Cardiac fibroblast (primary cell): ENCODE measurements at places on chromosomes 4 and X.

DNA sequence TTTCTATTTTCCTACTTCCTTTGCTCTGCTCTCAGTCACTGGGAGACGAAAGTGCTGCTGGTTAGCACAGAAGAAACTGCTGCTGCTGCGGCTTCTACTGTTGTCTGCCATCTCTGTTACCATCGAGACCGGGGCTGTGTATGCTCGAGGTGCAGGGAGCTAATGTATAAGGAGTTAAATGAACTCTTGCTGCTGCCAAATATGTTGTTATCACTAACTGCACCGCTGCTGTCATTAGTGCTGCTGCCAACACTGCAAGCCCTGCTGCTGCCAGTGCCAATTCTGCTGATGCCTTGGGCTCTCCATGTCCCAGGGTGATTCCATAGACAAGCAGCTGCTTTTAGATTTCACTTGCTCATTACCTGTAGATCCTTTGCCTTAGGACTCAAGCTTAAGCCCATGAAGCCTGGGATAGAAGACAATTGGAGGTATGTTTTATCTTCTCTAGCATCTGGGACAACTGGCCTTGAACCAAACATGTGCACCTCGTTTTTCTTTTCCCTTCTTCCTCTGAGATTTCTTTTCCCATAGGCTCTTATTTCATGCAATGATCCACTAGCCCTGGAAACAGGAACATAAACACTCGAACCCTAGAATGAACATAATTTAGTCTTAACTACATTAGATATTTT, 107.8 kb downstream of the CCSER1 start:
- no peak for DNase-seq

DNA sequence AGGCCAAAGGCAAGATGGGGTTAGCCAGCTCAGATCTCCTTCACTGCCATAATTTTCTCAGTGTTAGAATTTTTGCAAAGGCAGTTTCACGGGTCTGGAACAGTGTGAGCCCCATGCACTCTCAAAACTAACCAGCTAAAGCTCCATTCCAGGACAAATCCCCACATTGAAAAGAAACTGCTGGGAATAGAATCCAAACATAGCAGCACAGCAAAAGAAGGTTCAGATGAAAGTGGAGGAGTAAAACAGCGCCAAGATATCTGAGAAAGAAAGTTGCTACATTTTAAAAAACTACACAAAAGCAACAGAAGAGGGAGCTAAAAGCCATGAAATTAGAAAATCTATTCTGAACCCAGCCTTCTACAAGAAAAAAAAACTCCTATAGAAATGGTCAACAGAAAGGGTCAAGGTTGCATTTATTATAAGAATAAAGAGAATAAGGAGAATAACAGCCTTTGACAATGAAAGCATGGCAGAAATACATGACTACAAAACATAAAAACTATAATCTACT, 39.6 kb upstream of the SLC7A3 start:
- peak; percentile 31 for DNase-seq

- DNase-seq, result no peak
Observed at GRCh38 chr4:3660928-3661515, 105.2 kb upstream of the ADRA2C start.

DNA sequence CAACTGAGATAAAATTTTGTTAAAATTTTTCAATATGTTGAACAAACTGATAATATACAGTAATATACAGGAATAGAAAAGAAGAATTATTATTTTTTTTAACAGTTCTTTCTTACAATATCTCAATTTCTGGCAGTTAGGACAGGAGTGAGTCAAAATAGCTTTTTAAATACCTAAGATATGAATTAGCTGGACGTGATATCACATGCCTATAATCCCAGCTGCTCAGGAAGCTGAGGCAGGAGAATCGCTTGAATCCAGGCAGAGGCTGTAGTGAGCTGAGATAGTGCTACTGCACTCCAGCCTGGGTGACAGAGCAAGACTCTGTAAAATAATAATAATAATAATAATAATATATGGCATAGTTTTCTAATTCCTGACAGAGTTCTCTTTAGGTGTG, 1039.3 kb downstream of the STPG2 start:
- DNase-seq, result peak; percentile 1

- no peak for DNase-seq
Observed at GRCh38 chr4:48930654-48931053, 24.1 kb upstream of the OCIAD2 start.

- DNase-seq, result peak; percentile 74
Observed at GRCh38 chr4:122758033-122758432, 25.5 kb downstream of the BBS12 start.

DNA sequence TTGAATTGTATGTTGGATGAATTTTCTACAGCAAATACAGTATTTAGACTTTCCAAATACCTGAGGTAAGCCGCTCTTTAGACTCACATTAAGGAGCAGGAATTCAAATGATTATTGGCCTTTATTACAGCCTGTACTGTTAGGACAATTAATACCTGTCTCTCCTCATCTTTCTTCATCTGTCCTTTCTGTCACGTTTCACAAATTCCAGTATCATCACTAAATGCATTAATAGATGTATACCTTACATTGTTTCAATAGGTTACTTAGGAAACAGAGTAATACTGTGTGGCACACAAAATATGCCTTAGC, 1.2 kb downstream of the FAM241A start:
- no peak for DNase-seq

DNA sequence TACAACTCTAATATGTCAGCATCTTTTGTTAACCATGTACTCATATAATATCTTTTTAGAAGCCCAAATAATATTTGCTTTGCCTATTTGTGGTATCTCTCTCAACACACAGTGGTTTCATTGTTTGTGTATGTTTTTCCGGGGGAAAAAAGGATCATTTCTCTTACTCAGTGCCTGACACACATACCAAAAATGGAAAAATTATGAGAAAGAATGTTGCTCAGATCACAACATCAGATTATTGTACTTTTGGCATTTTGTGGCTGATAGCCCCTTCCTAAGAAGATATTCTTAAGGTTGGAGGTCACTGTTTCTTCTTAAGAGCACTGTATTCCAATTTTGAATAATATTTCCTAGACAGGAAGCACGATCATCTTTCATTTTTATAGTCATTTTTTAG, 93.6 kb downstream of the PDLIM5 start:
- peak; percentile 61 for DNase-seq

DNA sequence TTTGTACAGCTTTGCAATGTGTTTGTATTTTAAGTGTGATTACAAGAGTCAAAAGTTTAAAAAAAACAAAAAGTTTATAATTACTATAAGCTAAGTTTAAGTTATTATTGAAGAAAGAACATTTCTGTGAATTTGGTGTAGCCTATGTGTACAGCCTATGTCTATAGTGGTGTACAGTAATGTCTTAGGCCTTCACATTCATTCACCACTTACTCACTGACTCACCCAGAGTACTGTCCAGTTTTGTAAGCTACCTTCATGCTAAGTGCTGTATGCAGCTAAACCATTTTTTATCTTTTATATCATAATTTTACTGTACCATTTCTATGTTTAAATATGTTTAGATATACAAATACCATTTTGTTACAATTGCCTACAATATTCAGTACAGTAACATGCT, 182.3 kb downstream of the RPA4 start:
- DNase-seq, result no peak

DNA sequence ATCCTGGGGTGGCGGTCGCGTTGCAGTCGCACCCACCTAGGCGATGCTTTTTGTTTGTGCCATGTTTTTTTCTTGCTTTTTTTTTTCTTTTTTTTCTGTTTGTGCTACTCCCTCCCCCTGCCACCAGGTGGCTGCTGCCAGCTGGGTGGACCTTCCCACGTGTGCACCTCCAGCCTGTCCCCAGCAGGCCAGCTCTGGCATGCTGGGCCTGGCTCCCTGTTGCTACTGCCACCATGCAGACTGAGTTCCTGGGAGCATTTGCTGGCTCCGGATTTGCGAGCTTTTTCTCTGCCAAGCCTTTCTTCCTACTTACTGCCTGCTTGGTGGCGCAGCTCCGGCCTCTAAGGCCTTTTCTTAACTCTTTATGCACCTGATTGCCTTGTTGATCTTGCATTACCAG, 161.2 kb upstream of the WDFY3 start:
- DNase-seq, result peak; percentile 38

GRCh38 chrX:99301990-99302389, 1108.1 kb downstream of the PCDH19 start:
- DNase-seq, result peak; percentile 0

DNA sequence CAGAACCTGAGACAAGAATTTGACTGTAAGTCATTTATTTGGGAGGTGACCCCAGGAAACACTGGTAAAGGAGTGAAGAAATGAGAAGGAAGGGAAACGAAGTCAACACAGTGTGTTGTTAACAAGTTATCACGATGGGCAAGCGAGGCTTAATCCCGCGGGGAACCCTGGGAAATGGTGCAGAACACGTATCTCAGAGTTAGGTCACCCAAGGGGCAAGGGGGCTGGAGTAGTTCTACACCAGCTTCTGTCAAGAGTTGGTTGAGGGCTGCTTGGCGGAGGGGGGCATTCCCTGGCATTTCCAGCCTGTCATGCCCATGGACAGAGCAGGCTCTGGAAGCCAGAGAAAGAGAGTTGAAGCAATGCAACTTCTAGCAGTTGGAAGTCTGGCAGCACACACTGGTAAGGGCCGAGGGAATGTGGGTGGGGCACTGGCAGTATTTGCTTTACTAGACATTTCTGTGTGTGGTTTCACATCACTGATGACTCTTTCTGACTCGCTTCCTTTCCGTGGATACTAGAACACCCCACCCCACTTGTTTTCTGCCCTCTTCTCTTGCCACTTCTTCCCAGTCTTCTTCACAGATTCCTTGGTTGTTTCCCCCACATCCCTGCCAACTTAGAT, 52.2 kb upstream of the ADGRG2 start:
- peak; percentile 55 for DNase-seq

- DNase-seq, result no peak
Observed at GRCh38 chrX:132957211-132958090, 978 bp downstream of the HS6ST2 start.

DNA sequence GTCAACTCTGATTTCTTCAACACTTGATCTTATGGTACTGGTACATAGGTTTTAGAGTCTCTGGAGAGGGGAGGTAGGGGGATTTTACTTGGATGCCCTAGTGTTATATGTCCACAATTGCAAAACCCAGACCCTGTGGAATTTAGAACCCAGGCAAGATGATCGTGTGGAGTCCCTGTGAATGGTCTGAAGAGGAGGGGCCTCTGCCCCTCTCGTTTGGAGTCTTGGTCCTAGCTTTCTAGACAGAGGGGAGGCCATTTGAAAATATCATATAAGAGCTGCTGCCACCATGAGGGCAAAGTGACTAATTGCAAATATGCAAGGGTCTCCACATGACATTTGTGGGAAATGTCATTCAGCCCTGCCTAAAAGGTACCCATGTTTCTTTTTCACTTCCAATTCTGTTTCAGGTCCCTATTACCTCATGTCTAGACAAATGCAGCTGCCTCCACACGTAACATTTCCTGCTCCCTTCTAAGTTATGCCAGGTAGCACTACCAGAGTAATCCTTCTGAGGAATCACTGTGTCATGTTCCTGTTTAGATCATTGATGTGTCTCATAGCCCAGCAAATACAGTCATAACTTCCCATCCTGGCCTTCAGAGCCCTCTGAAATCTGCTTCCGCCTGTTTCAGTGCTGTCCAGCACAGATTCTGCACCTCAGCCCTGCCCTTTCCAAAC, 126.8 kb downstream of the KLHL8 start:
- DNase-seq, result peak; percentile 79

DNA sequence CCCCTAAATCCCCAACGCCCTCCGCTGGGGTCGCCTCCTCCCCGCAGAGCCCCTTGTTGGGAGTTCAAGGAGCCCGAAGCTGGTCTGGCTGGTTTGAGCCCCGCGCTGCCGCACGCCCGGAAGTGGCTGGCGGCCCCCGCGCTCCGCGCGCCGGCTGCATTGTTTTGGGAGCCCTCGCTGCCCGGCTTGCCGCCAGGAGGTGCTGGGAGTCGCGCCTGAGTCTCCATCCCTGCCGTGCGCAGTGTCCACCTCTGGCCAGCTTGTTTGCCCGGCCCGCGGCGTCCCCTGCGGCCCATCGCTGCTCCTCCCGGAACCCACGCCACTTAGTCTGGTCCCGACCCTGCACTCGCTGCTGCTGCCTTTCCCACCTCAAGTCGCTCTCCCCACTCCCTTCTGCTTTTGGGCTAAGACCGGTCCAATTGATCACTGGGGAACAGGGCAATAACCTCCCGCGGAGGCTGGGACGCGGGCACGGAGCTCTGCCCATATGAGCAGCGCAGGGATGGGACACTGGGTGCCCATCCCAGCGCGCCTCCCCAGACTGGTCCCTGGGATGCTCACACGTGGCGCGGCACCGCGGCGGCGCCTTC, 2.2 kb upstream of the SFRP2 start:
- no peak for DNase-seq

GRCh38 chr4:1979477-1980196, 29.1 kb downstream of the NELFA start:
- DNase-seq, result no peak

DNA sequence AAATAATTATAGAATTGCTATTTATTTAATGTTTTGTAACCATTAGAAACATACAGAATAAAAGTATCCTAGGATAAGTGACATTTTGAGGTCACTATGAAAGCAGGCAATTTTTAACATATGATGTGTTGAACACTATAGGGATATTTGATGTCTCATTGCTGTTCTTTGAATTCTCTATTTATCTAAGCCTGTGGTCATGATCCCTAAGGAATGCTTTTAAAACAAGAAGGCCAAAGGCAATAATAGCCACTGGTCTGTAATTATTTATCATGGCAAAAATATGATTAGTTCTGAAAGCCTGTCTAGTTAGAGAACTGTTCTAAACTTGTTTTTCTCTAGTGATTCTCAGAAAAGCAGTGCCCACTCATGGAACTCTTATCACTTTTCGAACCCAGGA, 186.6 kb downstream of the RPA4 start:
- DNase-seq, result peak; percentile 2

- DNase-seq, result peak; percentile 88
Observed at GRCh38 chr4:56128213-56128612, 179.5 kb downstream of the CEP135 start.

DNA sequence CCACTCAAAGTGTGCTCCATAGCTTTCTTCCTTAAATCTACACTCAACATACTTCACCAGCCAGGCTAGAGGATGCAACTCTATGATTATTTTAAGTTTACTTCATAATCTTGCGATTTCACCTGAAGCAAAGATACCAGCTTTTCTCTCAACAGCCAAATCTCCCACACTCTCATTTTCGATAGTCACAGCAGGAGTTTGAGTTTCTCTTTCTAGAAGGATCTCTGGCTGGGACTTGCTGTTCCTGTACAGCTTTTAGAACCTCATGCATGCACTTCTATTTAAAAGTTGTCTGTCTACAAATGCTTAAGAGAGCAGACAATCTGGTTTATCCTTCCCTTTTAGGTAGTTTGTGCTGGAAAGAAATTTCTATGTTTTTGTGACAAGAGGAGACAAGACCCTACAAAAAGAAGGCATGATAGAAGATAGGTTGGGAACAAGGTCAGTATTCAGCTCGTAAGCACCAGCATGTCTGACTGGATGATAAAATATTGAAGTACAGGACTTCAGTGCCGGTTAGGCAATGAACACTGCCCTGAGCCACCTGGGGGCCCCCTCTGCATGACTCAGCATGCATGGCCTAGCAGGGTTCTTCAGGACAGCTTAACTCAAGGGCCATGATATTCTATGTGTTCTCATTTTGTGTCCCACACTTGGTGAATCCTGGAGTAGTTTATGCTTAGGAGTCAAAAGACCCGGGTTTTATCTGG, 65.6 kb downstream of the ATXN3L start:
- DNase-seq, result peak; percentile 70
